ENCODE measurements at places on chromosomes 4 and X.

GRCh38 chr4:3290889-3291321 lies 1.9 kb upstream of the RGS12 start:
- no peak for DNase-seq

- DNase-seq: no peak
These were observed 1477.8 kb downstream of the C4orf33 start for GRCh38 chr4:130573742-130574141.

GRCh38 chrX:150365051-150365989 lies 2.2 kb downstream of the MAMLD1 start:
- DNase-seq: peak; percentile 84

GRCh38 chrX:139178980-139179379 lies 351.6 kb upstream of the F9 start:
- DNase-seq: no peak

- no peak for DNase-seq
These were observed 50.3 kb downstream of the WDFY3 start for GRCh38 chr4:84916227-84916626.

DNA sequence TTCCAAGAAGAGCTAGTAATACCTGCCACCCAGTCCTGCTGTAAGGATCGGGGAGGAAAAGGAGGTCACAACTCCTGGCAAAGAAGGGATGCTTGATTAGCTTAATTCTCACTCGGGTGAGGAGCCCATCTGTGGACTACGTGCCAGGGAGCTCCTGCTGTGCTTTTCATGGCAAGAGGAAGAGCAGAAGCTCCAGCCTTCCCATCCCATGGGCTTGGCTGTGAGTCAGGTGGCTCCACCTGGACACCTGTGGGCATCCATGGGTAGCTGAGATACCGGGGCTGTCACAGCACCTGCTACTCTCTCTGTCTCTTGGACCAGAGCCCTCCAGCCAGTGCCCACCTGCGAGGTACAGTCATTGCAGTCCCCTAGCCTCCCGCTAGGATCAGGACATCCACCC lies 18.0 kb downstream of the CLNK start:
- DNase-seq: no peak

DNA sequence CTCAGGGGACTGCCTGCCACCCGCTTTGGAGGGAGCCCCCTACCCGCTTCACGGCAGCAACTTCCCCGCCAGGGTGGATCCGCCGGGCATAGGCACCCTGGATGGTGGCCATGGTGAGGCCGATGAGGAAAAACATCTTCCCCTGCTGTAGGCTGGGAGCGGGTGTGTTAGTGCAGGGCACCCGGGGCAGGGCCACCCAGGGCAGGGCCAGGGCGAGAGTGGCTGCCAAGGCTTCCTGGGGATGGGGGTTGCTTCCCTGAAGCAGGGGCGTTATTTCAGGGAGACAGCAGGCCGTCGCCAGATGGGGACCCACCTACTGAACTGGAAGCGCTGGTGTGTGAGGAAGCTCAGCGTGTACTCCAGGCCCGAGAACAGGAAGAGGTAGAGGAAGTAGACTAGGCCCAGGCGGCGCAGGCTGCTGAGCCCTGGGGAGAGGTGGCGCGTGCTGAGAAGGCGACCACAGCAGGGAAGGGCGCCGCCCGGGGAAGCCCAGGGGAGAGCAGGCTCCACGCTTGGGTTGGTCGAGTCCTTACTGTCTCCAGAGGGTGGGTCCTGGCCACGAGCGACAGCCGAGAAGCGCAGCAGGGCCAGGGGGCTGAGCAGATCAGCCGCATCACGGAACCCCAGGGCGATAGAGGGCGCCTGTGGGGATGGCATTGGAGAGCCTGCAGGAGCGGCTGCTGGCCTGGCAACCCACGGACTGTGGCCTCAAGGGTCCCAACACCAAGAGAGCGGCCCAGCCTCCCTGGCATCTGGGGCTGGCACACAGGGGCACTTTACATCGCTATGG lies 31.5 kb downstream of the NOP14 start:
- no peak for DNase-seq

DNA sequence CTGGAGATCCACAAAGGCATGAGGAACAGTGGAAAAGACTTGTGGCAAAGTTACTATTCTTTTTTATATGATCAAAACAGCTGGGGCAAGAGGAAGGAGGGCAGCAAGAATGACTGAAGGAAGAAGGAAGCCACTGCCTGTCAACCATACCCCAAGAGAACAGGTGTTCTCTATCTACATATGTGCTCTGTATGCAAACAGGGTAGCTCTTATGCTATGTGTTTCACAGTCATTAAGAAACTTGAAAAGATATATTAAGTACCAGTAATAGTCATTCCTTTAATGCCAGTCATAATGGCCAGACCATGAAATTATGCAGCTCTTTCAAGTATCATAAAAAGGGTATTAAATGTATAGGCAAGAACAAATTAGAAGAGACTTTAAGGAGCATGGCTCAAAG lies 363.9 kb downstream of the KLHL13 start:
- no peak for DNase-seq

GRCh38 chrX:45795546-45795945 lies 594.9 kb upstream of the DIPK2B start:
- no peak for DNase-seq

DNA sequence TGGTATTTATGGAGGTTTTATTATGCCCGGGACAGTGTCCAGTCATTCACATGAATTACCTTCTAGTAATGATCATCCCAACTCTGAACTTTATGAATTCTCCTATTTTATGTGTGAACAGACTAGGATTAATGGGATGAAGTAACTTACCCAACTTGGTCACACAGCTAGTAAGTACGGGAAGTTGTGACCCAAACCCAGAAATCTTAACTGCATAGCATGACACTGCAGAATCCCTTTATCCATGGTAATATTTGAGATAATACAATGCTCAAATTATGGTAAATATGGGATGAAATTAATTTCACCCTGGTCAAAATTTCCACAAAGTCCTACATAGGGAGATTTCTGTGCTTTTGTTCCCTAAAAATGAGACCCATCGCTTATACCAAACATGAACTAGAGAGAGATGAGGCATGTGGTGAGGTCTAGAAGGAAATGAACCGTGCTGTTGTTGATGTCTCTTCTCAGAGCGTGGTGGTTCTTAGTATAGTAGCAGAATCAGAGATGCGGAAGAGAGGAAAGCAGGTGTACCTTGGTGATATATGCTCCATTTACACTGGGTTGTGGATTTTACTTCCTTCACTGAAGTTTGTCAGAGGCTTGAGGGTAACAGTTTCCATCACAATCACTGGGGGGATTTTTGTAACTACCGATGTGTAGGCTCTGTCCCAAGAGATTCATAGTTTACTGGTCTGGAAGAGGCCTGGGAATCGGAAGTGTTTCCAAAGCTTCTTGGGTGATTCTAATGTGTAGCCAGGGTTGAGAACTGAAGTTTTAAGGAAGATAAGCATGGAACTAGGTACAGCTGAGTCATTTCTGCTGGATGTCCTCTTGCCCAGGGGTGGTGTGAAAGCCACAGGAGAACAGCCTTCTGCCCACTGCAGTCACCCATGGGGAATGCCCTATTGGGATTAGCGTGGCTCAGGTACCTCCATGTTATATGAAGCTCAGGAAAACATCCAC lies 30.2 kb upstream of the FAM9C start:
- DNase-seq: no peak

DNA sequence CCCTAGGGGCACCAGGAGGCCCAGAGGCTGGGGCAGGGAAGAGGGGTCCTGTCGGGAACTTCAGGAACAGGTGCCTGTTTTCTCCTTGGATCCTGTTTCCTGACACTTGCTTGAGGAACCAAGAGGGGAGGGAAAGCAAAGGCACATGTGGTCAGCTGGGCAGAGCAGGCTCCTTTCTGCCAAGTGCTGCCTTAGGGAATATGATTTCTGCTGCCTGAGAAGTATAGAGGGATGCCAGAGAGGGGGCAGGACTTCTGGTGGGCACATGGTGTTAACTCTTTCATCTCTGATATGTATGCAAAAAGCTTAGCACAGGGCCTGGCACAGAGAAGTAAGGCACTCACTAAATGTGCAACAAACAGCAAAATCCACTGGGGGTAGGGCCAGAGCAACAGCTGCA lies 51.2 kb upstream of the PJA1 start:
- DNase-seq: no peak

DNA sequence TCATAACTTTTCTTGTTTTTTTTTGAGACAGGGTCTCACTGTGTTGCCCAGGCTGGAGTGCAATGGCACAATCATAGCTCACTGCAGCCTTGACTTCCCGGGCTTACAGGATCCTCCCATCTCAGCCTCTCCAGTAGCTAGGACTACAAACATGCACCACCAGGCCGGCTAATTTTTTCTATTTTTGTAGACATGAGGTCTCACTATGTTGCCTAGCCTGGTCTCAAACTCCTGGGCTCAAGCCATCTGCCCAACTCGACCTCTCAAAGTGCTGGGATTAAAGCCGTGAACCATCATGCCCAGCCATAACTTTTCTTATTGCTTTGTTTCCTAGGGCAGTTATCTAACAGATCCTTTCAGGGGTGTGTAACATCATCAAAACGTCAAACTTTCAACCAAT lies 11.8 kb downstream of the SEC24D start:
- DNase-seq: no peak

GRCh38 chr4:182139491-182139890 lies 103.7 kb upstream of the TENM3 start:
- DNase-seq: no peak

DNA sequence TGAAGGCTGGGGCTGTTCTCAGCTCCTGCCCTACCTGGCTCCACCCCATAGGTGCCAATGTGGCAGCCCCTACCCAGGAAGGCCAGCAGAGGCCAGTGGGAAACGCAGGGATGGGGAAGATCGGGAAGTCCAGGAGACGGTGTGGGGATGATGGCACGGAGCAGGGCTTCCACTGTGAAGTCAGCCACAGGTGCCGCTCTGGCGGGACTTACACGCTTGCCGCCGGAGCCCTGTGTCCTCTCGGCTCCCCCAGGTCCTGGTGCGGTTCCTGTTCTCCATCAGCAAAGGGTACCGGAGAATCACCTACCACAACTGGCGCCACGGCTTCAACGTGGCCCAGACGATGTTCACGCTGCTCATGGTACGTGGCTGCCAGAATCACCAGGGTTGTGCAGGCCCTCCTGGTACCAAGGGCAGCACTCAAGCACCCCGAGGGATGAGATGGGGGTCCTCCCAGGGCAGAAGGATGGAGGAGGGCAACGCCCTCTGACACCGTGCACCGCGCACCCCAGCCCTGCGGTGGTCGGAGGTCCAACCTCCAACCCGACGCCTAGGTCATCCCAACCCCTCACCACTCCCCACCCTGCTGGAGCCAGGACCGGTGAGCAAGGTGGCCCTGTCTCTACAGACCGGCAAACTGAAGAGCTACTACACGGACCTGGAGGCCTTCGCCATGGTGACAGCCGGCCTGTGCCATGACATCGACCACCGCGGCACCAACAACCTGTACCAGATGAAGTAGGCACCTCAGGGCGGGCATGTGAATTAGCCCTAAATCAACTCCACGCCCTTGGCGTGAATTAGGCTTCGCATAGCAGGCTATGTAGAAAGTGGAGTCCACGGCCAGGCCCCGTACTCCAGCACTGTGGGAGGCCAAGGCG lies 12.0 kb downstream of the ATP5ME start:
- no peak for DNase-seq

All from Calu3 (cell line).